ENCODE measurements at places on chromosomes 4 and X.

- DNase-seq = no peak
Observed at GRCh38 chrX:40734971-40735324, 394 bp downstream of the MED14 start.

GRCh38 chr4:107719207-107719921 lies 670 bp downstream of the PAPSS1 start:
- DNase-seq = no peak

GRCh38 chr4:163694385-163694784 lies 199.9 kb downstream of the TMA16 start:
- no peak for DNase-seq

DNA sequence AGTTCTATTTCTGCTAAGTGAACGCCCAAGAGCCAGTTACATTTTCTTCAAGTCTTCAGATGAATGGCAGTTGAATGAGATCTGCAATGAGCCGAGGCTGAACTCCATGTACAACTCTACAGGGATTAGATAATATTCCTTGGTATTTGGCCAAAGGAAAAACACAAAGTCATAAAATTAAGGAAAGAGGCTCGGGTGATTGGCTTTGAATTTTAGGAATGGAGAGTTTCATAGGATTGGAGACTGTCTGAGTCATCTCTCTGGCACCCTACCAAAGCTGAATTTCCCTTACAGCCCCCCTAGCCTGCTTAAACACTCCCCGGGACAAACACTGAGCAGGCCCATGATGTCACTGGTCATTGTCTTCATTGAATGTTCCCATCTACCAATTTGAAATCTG lies 188.0 kb upstream of the C1QTNF7 start:
- no peak for DNase-seq

DNA sequence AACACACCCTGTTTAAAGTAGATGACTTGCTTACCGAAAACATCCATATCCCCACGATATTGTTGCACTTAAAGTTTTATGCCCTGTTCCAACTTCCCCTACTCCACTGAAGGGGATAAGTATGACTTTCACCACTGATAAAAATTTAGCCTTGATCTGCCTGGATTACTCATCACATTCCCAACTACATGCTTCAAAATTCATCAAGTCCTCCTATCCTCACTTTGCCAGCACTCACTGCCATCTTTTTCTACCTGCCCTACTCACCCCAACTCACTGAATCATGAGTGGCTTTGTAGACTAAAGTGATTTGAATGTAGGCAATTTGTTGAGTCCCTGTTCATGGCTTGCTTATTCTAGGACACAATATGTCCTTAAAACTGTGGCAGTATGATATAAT lies 12.2 kb upstream of the GPRIN3 start:
- DNase-seq = no peak

- no peak for DNase-seq
Observed at GRCh38 chrX:140507223-140507981, 2.5 kb upstream of the SOX3 start.

- DNase-seq = no peak
Observed at GRCh38 chr4:183599690-183600089, 59.3 kb downstream of the RWDD4 start.

DNA sequence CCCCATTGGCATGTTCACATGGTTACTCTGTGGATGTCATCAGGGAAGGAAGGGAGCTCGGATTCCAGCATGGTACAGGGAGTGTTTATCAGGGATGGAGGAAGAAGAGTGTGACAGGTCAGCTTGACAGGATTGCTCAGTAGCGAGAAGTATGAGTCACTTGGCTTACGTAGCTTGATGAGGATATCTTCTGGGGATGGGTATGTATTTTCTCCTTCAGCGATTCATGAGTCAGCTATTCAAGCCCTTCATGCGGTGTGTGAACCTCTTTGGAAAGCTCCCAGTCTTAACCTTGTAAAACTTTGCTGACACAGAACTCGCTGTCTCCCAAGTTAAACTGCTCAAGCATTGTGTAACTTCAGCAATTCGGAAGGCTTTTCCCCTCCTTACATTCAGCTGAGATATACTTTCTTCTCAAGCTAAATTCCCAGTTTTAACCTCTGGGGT lies 275.4 kb downstream of the ARHGAP10 start:
- no peak for DNase-seq

DNA sequence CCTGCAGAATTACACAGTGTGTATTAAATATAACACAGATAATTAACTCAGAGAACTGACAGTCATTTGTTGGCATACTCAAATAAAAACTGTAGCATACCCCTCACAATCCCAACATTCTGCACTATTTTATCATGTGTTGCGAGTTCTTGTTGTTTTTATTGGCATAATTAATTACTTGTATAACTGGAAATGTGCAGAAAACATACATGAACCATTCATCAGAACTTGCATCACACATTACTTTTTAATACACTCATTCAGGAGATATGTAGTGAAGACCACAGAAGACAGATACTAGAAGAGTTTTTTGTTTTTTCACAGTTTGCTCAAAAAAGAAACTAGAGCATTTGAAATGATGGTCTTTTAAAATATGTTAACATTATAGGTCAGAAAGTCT lies 74.6 kb upstream of the NEIL3 start:
- no peak for DNase-seq

DNA sequence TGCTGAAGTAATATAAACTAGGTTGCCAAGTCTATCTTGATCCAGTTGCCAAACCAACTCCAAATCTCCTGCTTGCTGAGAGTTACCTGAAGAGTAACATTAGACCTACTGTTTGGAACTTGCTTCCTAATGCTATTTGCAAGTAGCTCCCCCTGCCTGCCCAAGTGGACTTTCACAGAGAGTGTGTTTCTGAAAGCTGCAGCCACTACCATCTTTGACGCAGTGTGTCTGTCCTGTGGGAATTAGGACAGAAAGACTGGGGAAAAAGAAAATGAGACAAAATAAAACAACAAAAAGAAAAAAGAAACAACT lies 195.0 kb upstream of the HS3ST1 start:
- no peak for DNase-seq

- no peak for DNase-seq
Observed at GRCh38 chrX:38923451-38923969, 122.3 kb downstream of the MID1IP1 start.

GRCh38 chr4:189420572-189420971 lies 520.1 kb upstream of the FRG1 start:
- DNase-seq = no peak

- DNase-seq = no peak
Observed at GRCh38 chr4:187268940-187269339, 545.3 kb upstream of the FAT1 start.

- no peak for DNase-seq
Observed at GRCh38 chr4:7439699-7440098, 5.0 kb upstream of the PSAPL1 start.

GRCh38 chr4:137367620-137368019 lies 164.7 kb downstream of the PCDH18 start:
- no peak for DNase-seq

GRCh38 chr4:170773709-170774273 lies 684.0 kb upstream of the AADAT start:
- no peak for DNase-seq

- DNase-seq = no peak
Observed at GRCh38 chr4:54101190-54102041, 1.5 kb downstream of the GSX2 start.

- DNase-seq = no peak
Observed at GRCh38 chrX:20217906-20218305, 48.8 kb downstream of the RPS6KA3 start.

- DNase-seq = no peak
Observed at GRCh38 chr4:51845711-51846110, 2.8 kb downstream of the DCUN1D4 start.

DNA sequence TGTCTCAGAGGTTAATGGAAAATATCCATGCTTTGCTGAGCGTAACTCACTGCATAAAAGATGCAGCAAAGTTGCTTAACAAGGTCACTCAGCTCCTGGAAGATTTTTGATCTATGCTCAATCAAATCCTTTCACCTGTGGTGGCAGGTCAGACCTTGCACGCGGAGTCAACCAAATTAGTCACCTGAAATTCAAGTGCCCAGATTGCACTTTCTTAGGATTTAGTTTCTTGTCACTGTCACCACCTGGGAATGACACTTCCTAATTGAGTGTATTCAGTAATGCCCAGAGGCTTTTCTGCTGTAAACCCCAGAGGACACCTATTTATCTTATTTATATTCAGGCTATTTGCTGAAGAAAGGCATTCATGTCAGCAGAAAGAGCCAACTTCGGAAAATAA lies 215.8 kb upstream of the SMIM31 start:
- DNase-seq = no peak

DNA sequence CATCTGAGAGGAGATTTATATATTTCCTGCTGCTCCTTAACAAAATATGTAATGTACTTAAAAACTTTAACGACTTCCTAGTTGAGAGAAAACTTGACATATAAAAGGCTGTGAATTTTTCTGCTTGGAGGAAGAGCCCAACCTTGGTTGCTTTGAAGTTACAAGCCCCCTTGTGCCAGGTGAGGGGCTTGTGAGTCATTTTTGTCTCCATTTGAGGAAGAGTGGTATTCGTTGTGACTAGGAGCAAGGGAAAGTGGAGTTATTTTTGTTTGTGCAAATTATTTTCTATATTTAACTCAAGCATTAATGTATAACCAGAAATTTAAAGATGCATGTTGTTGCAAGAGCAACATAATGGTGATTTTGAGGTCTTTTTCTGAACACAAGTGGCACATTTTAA lies 99.0 kb upstream of the DDX3X start:
- DNase-seq = no peak

DNA sequence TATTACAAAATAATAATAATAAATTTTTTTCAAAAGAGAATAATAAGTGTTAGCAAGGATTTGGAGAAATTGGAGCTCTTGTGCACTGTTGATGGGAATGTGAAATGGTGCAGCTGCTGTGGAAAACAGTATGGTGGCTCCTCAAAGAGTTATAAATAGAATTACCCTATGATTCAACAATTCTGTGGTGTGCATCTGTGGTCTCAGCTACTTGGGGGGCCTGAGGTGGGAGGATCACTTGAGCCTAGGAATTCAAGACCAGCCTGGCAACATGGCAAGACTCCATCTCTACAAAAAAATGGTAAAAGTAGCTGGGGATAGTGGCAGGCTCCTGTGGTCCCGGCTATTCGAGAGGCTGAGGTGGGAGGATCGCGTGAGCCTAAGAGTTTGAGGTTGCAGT lies 19.6 kb downstream of the MND1 start:
- DNase-seq = no peak

DNA sequence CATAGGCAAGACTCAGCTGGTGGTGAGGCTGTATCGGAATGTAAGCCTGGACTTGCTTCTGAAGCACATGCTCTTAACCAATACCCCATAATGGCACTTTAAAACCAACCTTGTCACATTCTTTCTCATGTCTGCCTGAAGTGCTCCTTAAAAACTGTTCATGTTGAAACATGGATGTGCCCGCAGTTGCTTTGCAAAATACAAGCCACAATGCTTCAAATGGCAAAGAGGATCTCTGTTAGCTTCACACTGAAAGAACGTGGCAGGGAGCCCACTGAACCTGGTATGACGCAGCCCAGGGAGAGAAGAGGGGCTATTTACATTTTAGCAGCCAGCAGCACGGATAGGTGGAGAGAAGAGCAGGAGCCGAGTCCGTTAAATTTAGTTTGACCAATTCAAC lies 29.3 kb downstream of the SOD3 start:
- DNase-seq = no peak

- DNase-seq = no peak
Observed at GRCh38 chr4:16931339-16932305, 33.2 kb upstream of the LDB2 start.

- DNase-seq = no peak
Observed at GRCh38 chr4:147465461-147465860, 15.4 kb upstream of the EDNRA start.

- no peak for DNase-seq
Observed at GRCh38 chr4:157779081-157779480, 393.7 kb downstream of the GASK1B start.

GRCh38 chrX:9372866-9373265 lies 92.0 kb upstream of the TBL1X start:
- DNase-seq = no peak

- DNase-seq = no peak
Observed at GRCh38 chr4:80927420-80927819, 103.1 kb upstream of the BMP3 start.

- DNase-seq = no peak
Observed at GRCh38 chr4:180197471-180197870, 2045.7 kb upstream of the TENM3 start.

DNA sequence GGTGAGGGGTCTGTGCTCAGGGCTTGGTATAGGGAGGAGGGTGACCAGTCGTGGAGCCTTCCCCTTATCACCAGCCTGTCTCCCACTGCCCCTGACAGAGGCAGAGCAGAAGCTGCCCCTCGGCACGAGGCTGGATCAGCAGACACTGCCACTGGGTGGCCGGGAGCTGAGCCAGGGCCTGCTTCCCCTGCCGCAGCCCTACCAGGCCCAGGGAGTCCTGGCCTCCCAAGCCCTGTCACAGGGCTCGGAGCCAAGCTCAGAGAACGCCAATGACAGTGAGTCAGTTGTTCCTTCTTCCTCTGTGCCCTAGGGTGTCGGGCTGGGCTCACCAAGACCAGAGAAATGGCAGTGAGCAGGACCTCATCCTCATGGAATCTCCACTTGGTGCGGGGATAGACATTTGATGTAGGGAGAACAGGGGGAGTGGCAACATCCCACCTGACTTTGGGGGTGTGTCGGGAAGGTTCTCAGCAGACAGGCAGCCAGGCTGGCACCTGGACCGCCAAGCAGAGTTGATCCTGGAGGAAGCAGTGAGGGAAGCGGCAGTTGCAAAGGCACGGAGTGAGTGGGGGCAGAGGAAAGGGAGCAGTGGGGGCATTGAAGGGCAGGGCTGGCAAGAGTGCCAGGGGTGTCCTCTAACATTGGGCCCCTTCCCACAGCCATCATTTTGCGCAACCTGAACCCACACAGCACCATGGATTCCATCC lies 14.3 kb upstream of the UBA1 start:
- no peak for DNase-seq

GRCh38 chrX:64739792-64740378 lies 236.4 kb downstream of the ZC4H2 start:
- DNase-seq = no peak

- no peak for DNase-seq
Observed at GRCh38 chr4:122606364-122607043, 14.4 kb downstream of the IL21 start.

- DNase-seq = no peak
Observed at GRCh38 chr4:4462970-4463369, 76.1 kb downstream of the NSG1 start.

GRCh38 chr4:159169404-159170302 lies 66.8 kb downstream of the RAPGEF2 start:
- DNase-seq = no peak

GRCh38 chr4:98994474-98995182 lies 893 bp upstream of the METAP1 start:
- DNase-seq = no peak
